T follicular helper cell (primary cell): ENCODE measurements at places on chromosomes 11 and 22.

GRCh38 chr22:30453731-30454510, 17.9 kb downstream of the SEC14L3 start:
- no peak for DNase-seq

DNA sequence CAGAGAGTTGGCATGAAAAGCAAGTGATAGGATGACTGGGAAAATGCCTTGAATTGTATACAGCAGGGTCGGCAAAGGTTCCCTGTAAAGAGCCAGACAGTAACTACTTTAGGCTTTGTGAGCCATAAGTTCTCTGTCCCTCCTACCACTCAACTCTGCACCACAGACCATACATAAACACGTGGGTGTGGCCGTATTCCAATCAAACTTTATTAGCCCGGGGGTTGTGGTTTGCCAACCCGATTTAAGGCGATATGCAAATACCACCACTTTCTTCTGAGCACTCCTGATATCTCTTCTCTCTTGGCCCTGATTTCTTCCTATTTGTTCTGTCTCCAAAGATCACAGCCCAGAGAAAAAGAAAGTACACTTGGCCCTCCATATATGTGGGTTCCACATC, 87.5 kb downstream of the MN1 start:
- DNase-seq, result no peak

DNA sequence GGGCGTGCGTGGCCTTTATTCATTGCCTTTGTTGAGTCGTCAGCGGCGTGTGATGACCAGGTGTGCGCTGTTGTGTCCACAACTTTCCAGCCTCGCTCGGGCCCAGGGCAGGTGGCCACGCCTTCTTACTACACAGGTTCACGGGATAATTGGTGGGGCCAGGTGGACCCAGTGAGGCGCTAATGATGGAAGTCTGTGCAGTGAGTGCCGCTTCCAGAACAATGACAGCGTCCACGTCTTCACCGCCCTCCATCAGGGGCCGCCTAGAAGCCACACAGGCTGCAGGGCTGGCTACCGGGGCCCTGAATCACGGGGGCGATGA, 1197.3 kb downstream of the BRD1 start:
- DNase-seq, result no peak

GRCh38 chr22:43392385-43392989, 19.3 kb upstream of the MPPED1 start:
- DNase-seq, result no peak

- DNase-seq, result no peak
These were observed 106.4 kb upstream of the SESN3 start for GRCh38 chr11:95337175-95337957.

DNA sequence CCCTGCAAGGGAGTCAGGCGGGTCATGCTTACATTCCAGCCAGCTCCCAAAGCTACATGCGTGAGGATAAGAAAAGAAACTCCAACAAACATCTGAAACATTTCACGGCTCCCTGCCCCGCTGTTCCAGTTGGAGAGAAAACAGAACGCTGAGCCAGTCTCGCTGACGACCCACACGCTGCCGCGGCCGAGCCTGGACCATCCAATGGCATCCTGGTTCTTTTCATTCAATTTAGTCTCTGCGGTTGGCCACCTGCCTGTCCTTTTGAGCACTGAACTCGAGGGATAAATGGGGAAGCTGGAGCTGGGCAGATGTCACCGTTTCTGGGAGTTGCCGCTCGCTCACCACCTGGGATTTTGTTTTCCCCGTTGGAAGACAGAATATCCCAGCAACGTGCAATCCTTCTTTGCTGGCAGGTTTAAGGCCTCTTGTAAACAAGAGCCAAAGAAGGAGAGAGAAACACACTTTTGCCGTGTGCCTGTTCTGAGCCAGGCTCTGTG, 45.3 kb upstream of the SHISAL1 start:
- DNase-seq, result no peak

GRCh38 chr11:46298699-46299433, 21.4 kb downstream of the CREB3L1 start:
- DNase-seq, result no peak
